ENCODE measurements at places on chromosomes 2 and 18.
A peak's percentile ranks its signal among the peaks of the same experiment; 100 is the strongest.

- DNase-seq = no peak
Measured at GRCh38 chr18:55699233-55699765, 111.3 kb upstream of the TCF4 start.

DNA sequence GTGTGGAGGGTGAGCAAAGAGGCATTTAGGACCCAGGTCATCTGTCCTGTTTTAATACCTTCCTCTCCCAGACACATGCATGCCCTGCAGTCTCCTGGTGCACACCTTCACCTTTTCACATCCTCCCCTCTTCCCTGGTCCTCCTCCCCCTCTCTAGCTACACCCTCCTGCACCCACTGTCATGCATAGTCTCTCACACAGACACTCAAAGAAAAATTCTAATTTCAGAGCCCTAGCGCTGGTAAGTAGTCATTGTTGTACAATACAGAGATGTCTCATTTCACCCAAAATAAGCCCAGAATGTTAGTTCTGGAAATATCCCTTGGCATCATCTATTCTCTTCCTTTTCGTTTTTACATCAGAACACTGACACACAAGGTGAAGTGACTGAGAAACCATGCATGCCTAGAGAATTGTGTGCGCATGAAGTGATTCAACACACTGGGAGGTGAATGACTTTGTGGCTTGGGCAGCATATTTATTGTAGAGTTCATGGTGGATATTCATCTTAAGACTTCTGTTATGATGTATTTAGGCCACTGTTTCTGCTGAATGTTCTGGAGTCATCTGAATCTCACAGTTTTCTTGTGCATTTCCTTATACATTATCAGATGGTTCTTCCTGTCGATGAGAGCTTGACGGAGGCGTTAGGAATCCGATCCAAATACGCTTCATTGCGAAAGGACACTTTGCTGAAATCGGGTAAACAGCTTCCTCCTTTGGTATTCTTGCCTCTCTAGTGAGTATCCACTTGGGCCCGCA is 69.9 kb downstream of the COA5 start:
- DNase-seq = no peak

GRCh38 chr2:71884303-71885042 is 263.2 kb downstream of the CYP26B1 start:
- DNase-seq = no peak

DNA sequence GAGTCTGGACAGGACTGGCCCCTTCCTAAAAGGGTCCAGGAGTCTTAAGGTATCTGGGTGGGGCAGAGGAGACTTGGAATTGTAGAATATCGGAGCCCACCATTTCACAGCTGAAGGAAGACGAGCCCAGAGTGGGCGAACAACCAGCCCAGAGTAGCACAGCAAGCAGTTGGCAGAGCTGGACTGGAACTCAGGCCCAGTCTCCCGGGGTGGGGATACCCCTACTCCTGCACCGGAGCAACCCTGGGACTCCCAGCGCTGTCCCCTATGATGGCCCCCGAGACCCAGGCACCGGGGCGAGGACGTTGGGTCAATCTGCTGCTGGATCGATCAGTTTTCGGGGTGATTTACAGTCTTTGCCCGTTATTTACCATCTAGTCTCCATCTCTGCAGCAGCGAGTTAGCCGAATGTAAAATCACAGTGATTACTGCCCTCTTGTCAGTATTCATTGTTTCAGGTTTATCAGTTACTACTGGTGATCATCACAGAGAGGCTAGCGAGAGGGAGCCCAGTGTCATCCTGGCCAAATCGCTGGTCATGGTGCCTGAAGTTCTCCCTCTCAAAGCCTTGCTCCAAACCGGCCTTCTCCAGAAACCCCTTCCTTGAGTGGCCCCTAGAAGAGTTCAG is 75.3 kb downstream of the SMAD7 start:
- no peak for DNase-seq

- no peak for DNase-seq
Measured at GRCh38 chr18:70848329-70848728, 559.5 kb downstream of the SOCS6 start.

GRCh38 chr2:66569321-66569851 is 134.5 kb downstream of the MEIS1 start:
- DNase-seq = peak; percentile 15

DNA sequence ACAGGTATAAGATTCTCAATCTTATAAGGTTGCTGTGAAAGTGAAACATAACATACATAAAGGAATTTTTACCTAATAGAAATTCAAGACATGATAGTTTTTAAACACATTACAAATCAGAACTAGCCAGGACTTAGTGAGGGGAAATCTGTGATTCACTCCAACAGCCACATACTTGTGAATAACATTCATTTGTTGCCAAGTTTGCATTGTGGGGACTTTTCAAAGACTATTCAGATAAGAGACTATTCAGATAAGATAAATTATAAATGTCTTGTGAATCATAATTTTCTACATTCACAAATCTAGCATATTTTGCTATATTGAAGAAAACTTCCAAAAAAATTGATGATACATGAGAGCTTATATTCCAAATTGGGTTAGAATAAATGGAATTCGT is 345.3 kb upstream of the CDH20 start:
- no peak for DNase-seq

DNA sequence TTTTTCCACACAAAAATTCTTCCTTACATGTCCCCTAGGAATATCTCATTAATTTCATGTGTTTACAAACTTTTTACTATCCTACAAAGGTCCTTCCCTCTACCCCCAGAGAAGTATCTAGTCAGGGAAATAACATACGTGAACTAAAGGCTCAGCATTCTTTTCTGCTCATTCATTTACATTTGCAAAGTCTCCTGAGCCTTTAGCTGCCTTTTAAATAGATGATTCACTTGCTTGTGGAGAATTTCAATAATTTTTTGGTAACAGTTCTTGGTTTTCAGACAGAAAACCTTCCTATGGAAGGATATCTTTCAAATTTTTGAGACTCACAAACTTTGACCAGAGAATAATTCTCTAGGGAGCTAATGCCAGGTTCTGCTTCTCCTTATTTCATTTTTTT is 81.5 kb upstream of the RMDN2 start:
- no peak for DNase-seq

- no peak for DNase-seq
Measured at GRCh38 chr2:9401059-9401547, 22.2 kb downstream of the ITGB1BP1 start.

- DNase-seq = no peak
Measured at GRCh38 chr2:231373786-231374349, 21.6 kb upstream of the B3GNT7 start.

GRCh38 chr2:105893011-105893995 is 148.6 kb downstream of the NCK2 start:
- DNase-seq = no peak

Measured in NCI-H146 (cell line).